Vein endothelial cell (primary cell): ENCODE measurements at places on chromosomes 3 and 15. TPM values are rescaled to one million over a fixed set of nuclear protein-coding genes. Genes with fewer than 3 reads are reported as not detected.

The PTH1R gene
- 0.48 and 0.65 TPM in 2 replicates for total RNA-seq

The WNT7A gene
- not detected in 2 replicates for total RNA-seq

The PLA2G4D gene
- not detected in 2 replicates for total RNA-seq

The TTC23 gene
- total RNA-seq: 26.2 and 28.4 TPM in 2 replicates

The HCLS1 gene
- 31.7 and 34.3 TPM in 2 replicates for total RNA-seq

The XIRP1 gene
- total RNA-seq: not detected in 2 replicates

The GRAMD1C gene
- total RNA-seq: 26.8 and 43.2 TPM in 2 replicates
